ENCODE measurements at places on chromosomes 7 and 10. TPM values are rescaled to one million over a fixed set of nuclear protein-coding genes. Genes with fewer than 3 reads are reported as not detected.

- no peak for DNase-seq
These were observed 113.0 kb downstream of the DOCK1 start for GRCh38 chr10:127018298-127018650.

DNA sequence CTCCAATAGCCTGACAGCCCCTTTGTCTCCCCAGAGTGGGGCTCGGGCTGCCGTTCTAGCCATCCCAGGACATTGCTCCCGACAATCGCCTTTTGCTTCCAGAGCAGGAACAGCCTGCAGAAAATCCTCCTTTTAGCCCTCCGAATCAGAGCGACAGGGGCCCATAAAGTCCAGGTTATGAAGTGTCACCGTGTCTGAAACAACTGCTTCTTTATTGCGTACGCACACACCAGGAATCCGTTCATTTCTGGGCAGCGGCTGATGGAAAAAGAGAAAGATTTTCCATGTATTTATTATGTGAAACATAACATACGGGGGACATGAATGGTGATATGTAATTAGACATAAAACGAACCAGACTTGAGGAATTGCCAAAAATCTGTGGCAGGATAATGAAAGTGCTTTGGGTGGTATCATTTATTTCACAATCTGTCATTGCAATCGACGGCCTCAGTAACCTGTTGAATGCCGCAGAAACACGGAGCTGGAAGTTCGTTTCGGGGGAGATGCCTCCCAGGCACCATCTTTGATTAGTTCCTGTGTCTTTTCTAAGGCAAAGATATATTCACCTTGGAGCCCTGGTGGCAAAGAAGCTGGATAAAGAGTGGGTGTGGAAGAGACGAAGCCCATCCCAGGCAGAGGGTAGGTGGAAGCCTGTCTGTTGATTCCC, 48.1 kb downstream of the FAM241B start:
- DNase-seq = peak; percentile 55

GRCh38 chr7:158142657-158143056, 445.0 kb downstream of the PTPRN2 start:
- DNase-seq = no peak

GRCh38 chr10:46515793-46516192, 40.7 kb downstream of the GPRIN2 start:
- DNase-seq = no peak

DNA sequence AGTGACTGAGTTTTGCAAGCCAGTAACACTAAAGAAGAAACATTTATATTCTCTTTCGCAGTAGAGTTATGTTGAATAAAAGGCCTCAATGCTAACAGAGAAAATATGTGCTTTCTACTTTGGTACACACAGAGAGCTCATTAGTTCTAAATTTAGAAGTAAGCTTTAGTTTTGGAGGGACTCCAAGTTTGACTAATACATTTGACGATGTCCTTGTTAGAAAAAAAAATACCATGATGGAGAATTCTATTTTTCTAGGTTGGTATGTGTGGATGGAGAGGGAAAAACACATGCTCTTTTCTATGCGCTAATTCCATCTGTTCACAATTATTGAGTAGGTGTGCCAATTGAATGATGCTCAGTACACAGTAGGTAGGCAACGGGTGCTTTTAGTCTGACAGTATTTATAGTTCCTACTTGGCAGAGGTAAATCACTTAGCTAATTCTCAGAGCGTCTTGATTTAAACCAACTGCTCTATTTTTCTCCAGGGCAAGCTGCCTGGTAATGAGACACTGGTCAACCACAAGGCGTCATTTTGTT, 327.2 kb upstream of the AKR1E2 start:
- peak; percentile 83 for DNase-seq

DNA sequence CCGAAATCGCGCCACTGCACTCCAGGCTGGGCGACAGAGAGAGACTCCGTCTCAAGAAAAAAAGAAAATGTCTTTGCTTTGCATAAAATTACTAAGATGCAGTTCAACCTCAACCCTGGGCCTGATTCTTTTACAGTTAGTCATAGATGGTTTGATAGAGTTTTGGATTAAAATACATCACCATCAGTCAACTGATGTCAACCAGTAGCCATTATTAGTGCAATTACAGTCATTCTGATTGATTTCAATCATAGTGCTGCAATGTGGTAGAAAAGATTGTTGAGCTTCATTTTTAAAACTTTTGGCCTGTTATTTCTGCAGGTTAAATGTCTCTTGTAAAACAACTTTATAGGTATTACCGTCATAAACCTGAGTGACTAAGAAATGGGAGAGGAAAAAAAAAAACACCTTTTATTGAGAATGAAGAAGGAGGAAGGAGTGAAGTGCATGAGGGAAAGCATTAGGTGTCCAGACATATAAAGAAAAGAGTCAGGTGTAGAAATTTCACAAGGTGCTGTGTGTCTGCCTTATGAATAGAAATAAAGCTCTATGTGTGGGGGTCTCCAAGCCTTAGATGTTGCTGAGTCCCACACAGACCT, 150.6 kb downstream of the TRIL start:
- DNase-seq = no peak

GRCh38 chr7:50473531-50473930, 23.4 kb upstream of the FIGNL1 start:
- DNase-seq = no peak

- no peak for DNase-seq
These were observed 184.3 kb upstream of the SLC26A5 start for GRCh38 chr7:103630318-103630717.

DNA sequence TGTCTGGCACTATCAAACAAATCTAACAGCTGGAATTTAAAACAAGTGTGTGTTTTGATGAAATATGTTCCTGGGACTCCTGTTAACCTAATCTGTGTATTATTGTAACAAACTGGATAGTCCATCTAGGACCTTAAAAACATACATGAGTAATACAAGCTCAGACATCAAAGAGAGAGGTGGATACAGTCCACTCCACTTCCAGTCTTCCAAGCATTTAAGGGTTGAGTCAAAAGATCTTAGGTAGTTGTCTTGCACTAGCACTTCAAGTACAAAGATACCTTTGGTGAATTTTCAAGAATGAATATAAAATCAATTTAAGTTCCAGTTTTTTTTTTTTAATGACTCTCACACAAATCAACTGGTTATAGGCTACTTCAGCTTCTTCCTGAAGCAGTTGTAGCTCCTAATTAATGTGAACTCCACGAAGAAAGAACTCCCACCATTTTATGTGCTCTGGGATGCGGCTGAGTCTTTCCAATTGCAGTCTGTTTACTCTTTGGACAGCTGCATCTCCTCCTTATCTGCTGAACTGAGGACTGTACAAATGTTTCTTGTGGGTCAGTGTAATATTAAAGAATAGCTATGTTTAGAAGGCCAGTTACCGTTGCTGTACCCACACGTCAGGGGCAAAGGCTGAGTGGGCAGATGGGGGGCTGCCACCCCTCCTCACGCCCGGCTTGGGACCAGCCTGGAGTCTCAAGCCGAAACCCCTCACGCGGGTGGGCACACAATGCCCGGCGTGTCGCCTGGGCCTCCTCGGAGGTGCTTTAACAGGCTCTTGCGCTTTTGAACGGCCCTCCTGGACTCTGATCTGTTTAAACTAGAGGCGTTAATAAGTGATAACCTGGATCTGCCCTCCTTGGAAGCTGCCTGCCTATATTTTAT, 2.9 kb upstream of the IGF2BP3 start:
- DNase-seq = peak; percentile 63

DNA sequence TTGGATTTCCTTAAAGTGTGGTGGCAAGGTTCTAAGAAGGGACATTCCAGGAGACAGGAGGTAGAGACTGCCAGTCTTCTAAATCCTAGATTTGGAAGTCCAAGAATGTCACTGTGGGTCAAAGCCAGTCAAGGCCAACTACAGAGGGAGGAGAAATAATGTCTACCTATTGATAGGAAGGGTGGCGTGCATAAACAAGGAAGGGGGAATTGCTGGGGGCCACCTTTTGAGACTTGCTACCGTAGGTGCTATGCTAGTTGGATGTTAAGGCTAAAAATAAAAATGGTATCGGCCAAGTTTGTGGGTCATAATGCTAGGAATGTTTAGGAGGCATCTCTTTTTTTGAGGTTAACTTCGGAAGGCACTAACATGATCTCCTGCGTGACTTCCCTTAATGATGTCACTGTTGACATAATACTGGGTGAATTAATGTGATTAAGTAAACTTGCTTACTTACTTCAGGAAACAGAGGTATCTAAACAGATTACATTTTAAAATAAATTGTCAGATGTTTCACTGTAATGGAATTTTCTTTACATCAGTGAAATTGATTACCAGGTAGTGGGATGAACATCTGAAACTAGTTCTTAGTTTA, 4.8 kb downstream of the BTRC start:
- no peak for DNase-seq

DNA sequence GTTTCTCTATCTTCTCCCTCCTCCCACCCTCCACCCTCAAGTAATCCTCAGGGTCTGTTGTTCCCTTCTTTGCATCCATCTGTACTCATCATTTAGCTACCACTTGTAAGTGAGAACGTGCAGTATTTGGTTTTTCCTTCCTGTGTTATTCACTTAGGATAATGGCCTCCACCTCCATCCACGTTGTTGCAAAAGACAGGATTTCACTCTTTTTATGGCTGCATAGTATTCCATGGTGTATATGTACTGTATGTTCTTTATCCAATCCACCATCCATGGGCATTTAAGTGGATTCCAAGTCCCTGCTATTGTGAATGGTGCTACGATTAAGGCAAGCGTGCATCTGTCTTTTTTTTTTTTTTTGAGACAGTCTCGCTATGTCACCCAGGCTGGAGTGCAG, 72.4 kb downstream of the PROSER2 start:
- DNase-seq = no peak

The DYNC1I1 gene
- polyA plus RNA-seq = 0.79 TPM

The AKR1C3 gene
- 0.90 TPM for polyA plus RNA-seq

The UCN3 gene
- not detected for polyA plus RNA-seq

The PRSS37 gene
- not detected for polyA plus RNA-seq
